Activated T-helper 2 cell treated with anti-CD3 and anti-CD28 coated beads, Interferon-gamma antibody, Interleukin-2, Interleukin-4, amounts not matched to agents 10 μg/mL and 5 μg/mL and 100 μg/mL, durations not matched to agents 14 hours and 24 hours and 36 hours (primary cell): ENCODE measurements at places on chromosomes 7 and 10.

DNA sequence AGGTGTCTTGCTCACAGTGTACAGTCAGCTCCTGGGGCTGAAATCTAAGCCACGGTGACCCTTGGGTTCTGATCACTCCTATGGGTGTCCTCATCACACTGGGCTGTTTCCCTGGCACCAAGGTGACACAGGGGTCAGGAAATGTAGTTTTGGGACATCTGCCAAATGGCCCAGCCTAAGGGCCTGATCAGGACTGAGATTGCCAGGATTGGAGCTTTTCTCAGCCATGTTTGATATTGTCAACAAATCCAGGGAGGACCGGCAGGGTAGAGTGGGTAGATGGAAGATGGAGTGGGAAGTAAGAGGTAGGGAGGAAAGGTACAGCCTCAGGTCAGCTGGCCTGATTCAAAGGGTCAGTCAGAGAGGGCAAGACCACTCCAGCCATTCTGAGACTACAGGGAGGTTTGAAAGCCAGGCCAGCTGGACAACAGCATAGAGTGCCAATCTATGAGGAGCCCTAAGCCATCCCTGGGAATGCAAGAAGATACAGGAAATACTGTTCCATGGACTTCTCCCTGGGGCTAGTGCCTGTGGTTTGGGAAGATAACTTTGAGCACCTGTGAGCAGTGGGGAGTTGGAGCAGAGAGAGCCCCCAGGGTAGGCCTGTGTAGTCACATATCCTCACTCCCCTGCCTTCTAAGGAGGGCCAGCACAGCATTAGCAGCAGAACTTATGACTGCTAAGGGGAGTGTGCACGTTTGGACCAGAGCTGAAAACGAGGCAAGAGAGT lies 377.3 kb upstream of the ZMIZ1 start:
- no peak for DNase-seq

GRCh38 chr7:67364441-67365017 lies 367.9 kb downstream of the TYW1 start:
- no peak for DNase-seq

DNA sequence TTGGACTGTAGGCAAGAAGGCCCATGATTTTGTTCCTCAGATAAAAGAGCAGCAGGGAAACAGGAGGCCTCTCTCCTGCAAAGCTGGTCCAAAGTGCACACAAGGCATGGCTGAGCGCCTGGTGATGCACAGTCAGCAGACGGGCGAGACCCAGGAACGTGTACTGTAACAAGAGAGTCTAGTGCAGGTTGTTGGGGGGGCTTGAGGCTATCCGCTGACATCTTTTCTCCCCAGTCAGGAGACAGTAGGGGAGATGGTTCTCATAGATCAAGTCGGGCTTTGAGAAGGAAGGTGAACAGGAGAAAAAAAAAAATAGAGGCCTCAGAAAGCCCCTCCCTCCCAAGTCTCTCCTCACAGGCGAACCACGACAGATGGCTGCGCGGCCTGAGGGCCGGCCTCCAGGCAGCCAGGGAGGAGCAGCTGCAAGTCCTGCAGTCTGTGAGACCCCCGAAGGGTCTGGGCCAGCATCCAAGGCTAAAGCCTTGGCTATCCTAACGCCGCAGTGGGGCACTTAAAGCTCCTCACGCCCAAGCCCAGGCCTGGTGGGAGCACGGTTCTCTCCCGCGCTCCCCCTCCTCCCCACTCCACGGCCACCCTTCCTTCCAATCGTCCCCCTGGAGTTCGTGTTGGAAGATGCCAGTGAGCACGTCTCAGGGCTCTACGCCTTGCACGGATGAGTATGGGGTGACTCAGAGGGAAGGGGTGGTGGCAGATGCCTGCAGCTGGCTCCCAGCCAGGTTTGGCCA lies 68.3 kb downstream of the PRKAG2 start:
- no peak for DNase-seq

DNA sequence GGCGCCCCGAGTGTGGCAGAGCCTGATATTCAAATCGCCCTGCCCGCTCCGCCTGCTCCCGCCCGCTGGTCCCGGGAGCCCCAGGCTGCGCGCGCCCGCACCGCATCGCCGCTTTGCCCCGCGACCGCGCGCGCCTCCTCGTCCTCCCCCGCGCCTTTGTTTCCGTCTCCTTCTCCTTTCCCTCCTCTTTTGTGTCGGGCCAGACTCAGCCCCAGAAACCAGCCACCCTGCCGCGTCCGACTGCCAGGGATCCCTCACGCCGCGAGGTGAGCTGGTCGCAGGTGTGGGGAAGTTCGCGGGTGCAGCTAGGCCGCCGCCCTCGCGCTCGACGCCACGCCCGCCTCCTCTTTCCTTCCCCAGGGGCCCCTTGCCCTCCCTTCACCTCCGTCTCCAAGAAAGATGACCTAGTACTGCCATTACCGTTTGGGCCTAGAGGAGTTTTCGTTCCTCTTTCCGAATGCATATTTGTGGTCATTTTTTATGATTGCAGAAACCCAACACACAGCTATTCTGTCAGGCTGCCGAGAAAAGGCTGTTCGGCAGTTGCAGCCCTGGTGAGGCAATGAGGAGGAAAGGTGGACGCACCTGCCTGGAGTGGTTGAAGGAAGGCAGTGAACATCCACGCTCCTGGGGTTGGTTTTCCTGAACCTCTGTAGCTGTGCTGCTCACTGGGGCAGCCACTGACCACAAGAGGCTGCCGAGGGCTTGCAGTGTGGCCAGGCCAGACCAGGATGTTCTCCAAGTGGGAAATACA lies 107.3 kb downstream of the SNX10 start:
- DNase-seq, result peak; percentile 22

GRCh38 chr10:5658871-5659618 lies 7.3 kb downstream of the ASB13 start:
- no peak for DNase-seq
